ENCODE measurements at places on chromosomes 5 and 9.

GRCh38 chr5:76305775-76306174 lies 97.3 kb upstream of the IQGAP2 start:
- no peak for DNase-seq

DNA sequence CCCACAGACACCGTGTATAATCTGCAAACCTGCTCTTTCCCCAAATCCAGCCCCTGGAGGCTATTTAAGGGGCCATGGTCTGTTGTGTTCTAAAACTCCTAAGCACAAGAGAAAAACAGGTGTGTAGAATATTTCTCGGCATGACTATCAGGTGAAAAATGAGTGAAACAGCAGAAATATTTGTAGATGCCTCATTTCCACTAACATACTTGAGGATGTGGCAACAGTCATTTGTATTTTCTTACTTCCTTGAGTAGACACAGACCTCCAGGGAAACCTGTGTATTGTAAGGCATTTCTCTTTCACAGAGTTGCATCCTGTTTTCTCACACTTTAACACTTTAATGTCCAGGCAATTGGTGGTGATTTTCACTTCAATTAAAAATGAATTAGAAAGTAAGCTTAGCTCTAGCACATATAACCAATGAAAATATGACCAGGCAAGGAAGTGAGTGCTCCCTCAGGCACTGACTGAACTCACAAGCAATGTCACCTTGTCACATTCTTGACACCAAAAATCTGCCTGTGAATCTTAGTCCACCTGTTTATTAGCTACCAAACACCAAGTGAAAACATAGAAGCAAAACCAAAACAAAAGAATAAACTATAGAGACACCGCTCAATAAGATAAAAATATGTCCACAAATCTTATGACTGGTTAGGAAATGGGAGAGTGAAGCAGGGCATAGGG lies 64.4 kb downstream of the DIRAS2 start:
- no peak for DNase-seq

- no peak for DNase-seq
Measured at GRCh38 chr5:1875281-1875842, 7.4 kb downstream of the IRX4 start.

GRCh38 chr9:111909444-111909843 lies 12.8 kb downstream of the UGCG start:
- no peak for DNase-seq

DNA sequence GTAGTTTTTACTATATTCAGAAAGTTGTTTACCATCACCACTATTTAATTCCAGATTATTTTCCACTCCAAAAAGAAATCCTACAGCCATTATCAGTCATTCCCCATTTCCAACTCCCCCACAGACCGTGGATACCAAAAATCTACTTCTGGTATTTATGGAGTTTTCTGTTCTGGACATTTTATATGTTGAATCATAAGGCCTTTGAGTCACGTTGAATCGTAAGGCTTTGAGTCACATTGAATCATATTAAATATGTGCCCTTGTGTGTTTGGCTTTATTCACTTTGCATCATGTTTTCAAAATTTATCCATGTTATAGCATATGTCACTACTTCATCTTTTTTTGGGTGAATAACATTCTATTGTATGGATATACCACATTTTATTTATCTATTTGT lies 454.1 kb upstream of the NUDT12 start:
- DNase-seq, result no peak

DNA sequence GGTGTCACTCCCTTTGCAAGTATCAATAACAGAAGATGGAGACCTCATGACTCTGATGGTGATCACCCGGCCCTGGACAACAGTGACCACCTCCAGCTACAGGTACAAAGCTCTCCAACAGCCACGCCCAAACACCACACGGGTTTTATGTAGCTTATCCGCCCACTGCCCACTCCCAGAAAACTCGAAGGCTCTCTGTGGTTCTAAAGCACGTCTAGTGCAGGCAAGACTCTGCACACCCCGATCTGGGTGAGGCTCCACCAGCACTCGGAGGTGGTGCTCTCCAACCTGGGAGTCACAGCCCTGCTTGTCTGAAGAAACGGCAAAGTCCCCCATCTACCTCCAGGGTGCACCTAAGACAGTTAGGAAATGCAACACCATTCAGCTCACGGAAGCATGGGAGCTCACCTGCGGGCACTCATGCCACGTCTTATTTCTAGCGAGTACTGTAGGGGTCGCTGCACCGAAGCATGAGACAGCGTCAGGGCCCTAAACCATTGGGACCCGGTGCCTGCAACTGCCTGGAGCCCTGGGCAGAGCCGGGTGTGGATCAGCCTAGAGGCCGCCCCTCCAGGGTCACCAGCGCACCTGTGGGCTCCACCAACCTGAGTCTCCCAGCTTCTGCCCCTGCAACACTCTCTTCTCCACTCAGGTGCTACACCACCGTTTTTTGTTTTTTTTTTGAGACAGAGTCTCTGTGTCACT lies 58.1 kb upstream of the ZNF354A start:
- DNase-seq, result no peak

DNA sequence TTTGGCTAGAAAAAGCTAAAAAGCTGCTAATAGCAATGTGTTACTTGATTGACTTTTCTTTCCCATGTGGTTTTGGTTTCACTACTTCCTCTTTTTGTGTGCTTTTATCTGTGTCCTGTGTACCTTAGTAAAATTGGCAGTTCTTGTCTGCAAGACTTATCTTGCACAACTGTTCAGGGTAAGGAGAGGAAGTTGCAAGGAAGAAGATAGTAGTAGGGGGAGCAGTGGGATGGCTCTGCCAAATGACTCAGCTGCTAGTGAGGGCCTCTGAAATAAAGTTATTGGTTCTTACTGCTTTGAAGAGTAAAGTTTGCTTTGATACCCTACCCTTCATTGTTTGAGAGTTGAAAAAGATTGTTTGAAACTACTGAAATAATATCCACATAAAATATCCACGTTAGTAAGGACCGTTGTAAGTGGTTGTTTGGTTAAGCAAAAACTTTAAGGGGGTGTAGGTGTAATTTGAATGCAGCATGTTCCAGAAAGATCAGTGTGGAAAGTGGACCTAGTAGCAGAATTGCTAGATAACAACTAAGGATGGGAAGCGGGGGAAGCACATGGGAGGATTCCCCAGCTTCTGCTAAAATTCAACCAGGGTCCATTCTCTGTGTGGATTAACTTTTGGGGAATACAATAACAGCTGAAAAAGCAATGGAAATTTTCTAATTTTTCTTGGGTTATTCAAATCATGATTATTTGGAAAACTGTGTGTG lies 123.5 kb downstream of the SCAMP1 start:
- DNase-seq, result no peak

DNA sequence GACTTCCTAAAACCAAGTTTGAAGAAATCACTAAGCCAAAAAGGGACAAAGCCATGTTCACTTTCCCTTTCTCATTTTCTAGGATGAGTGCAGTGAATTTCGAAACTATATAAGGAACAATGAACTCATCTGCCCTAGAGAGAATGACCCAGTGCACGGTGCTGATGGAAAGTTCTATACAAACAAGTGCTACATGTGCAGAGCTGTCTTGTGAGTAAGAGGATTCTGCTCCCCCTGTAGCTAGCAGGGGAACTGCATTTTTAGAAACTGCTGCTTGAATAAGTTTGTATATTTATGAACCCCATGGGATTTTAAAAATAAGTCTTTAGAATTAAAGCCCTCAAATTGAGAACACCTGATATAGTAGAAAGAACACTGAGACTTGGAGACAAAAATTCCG lies 42.7 kb upstream of the SPINK14 start:
- no peak for DNase-seq

- no peak for DNase-seq
Measured at GRCh38 chr5:138962614-138963370, 87.7 kb upstream of the LRRTM2 start.

- no peak for DNase-seq
Measured at GRCh38 chr9:131869348-131869747, 129.5 kb upstream of the RAPGEF1 start.

- DNase-seq, result no peak
Measured at GRCh38 chr9:68538200-68538599, 2.5 kb downstream of the TMEM252 start.

DNA sequence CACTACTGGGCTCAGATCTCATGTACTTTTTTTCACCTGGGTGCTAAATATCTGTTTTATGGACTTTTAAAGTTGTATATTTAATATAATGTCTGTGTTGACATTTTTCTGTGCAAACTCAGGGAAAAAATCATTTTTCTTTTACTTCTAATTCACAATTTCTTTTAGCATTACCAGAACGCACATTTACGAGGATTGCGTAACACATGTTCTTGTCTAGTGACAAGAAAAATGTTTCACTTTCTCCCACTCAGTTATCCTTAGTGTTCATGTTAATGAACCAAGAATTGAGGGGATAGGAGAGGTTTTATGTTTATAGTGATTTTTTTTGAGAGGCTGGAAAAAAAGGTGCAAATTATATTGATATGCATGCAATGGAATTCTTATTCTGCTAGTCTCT lies 86.3 kb upstream of the PJA2 start:
- no peak for DNase-seq

GRCh38 chr9:107368696-107369095 lies 85.6 kb downstream of the RAD23B start:
- DNase-seq, result no peak

DNA sequence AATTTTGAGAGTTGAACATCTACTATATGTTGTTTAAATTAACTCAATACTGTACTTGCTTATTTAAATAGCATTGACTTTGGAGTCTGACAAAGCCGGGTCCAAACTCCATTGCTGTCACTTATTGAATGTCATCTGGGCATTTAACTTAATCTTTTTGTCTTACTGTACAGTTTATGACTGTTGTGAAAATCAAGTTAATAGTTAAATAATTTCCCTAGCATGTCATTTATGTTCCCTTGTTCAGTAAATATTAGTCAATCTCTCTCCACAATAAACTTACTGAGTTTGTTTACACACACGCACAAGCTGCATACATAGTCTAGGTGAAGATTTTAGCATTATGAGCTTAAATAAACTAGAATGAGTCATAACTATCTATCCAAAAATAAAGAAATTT lies 6.3 kb upstream of the UGCG start:
- no peak for DNase-seq

- no peak for DNase-seq
Measured at GRCh38 chr5:32851559-32852173, 140.5 kb downstream of the NPR3 start.

DNA sequence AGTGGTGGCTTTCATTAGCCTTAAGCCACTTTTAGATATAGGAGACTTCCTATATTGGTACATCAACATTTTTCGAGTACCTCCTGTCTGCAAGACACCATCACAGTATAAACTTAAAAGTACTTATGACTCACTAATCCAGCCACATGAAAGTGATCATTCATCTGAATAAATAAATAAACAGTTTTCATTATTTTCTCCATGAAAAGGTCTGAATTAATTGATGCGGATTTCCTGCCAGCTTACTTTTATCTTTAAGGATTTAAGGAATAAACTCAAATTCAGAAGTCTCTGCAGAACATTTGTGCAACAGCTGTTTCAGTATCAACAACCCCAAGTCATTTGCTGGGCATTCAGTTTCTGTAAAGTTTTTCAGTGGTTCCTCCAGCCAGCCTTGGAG lies 4.0 kb downstream of the SAP30L start:
- no peak for DNase-seq

- no peak for DNase-seq
Measured at GRCh38 chr5:9559965-9560364, 14.1 kb upstream of the SEMA5A start.

GRCh38 chr9:91908293-91908623 lies 41.8 kb downstream of the ROR2 start:
- DNase-seq, result no peak

Measured in HEK293T (cell line).